ENCODE measurements at places on chromosomes 5 and 9.

GRCh38 chr9:78236551-78236910, 656 bp downstream of the CEP78 start:
- DNase-seq: no peak

DNA sequence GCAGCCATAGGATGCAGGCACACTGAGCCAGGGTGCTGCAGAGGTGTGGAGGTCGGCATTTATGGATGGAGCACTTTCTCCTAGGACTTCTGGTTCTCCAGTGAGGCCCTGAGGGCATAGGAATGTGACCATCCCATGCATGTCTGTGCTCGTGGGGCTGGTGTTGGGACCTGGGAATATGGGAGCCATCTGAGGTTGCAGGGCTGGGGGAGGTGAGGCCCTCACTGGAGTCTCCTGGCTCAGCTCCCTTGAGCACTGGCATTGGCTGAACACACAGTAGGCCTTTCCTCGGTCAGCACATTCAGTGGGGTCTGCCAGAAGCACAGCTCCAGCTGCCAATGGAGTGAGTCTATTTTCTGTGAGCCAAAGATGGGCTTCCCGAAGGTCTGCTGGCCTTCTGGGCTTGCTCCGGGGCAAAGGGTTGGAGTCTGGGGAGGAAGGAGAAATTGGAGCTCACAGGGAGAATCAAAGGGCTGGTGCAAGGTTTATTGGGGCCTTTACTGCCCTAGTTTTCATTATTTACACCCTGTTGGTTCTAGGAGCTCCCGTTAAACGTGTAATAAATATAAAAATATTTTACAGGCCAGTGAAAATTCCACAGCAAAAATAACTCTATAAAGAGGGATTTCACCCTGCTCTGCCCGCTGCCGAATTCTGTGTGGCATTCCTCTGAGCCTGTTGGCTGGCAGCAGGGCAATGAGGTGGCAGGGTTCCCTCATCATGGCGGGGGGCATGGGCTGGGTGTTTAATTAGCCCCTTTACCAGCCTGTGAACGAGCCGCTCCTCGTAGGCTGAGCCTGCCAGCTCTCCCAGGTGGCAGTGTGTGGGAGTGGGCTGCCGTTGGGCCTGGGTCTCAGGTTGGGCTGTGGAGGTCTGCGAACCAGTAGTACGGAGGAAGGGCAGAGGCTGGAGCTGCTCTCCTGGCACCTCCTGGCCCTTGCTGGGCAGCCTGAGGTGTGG, 31.6 kb upstream of the PITX1 start:
- DNase-seq: peak; percentile 54

- DNase-seq: no peak
These were observed 72.1 kb upstream of the HSPA9 start for GRCh38 chr5:138647261-138647788.

GRCh38 chr5:174816858-174817257, 92.5 kb downstream of the MSX2 start:
- no peak for DNase-seq

GRCh38 chr9:88978034-88978433, 13.2 kb upstream of the S1PR3 start:
- no peak for DNase-seq

DNA sequence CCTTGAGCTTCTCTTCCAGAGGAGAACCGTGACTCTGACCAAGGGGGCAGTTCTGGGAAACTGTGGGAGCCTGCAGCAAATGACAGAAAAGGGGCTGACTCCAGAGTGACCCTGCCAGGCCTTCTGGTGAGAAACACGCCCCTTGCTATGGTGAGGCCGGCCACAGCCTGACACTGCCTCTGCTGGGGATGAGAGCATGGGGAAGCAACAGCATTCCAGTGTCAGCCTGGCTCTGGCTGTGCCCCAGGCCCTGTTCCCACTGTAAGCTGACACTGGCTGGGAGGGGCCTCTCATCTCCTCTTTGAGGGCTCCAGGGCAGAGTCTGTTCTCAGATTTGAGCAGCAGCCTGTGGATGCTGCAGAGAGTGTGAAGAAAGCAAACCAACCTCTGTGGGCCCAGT, 180.0 kb upstream of the IL12B start:
- DNase-seq: no peak

- DNase-seq: peak; percentile 95
These were observed 131.6 kb upstream of the NIPBL start for GRCh38 chr5:36744773-36745589.

DNA sequence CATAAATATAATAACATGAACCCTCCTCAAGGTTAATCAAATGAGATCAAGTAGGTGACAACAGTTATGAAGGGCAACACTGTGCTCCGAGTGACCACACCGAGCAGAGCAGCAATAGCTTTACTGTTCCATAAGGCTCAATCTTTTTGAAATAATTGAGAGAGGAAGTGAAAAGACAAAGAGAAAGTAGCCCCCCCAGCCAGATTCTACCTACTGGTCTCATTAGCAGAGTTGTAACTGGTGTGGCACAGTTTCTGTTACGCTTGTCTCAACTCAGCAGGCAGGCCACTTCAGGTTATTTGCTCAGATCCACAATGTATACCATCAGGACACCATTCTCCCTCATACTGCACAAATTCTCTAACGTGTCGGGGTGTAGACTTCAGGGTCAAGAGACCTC, 14.0 kb downstream of the PRUNE2 start:
- DNase-seq: no peak

DNA sequence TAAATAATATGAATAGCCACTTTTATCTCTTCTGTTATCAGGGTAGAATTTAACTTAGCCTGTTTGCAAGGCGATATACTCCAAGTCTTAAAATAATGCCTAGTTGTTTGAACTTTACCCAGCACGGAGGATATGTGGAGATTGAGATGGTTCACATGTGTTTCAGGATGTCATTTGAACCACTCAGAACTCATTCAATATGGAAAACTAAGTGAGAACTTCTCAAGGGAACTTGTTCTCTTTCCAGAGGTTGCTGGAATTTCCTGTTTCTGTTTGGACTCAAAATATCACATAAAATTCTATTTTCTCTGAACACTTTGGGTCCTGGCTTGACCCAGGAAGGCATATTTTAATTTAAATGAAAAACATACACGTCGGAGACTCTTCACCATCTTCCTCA, 139.1 kb upstream of the MYO10 start:
- no peak for DNase-seq

- DNase-seq: no peak
These were observed 659 bp downstream of the RAI14 start for GRCh38 chr5:34656700-34657273.

GRCh38 chr5:65876970-65877369, 49.4 kb upstream of the ERBIN start:
- DNase-seq: no peak

- DNase-seq: no peak
These were observed 44.1 kb downstream of the APTX start for GRCh38 chr9:32957358-32957757.

GRCh38 chr5:14408969-14409586, 172.5 kb upstream of the OTULINL start:
- DNase-seq: no peak

- no peak for DNase-seq
These were observed 19.3 kb downstream of the MLANA start for GRCh38 chr9:5909976-5910375.

GRCh38 chr9:107036367-107036766, 173.4 kb downstream of the ZNF462 start:
- no peak for DNase-seq

DNA sequence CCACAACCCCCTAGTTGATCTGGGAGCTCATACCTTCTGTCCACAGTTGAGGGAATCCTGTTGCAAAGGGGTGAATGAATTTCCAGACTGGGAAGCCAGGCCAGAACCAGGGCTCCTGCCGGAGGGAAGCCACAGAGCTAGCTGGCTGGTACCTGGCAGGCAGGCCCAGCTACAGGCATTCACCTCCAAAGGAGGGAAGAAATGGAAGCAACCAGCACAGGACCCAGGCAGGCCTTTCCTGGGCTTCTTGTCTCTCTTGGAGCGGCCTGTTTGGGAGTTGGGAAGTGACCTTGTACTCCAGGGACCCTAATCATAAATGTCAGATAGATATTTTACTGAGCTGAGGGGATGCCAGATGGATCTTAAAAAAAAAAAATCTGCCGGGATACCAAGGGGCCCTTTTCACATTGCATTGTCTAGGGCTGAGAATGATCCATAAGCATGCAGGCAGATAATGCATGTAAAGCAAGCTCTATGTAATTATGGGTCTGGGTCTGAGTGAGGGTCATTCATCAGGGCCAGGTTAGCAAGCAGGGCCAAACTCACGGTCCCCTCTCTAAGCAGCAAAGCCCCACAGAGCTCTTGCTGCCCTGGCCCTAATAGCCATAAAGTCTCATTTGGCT, 8.4 kb downstream of the NR2F1 start:
- no peak for DNase-seq

DNA sequence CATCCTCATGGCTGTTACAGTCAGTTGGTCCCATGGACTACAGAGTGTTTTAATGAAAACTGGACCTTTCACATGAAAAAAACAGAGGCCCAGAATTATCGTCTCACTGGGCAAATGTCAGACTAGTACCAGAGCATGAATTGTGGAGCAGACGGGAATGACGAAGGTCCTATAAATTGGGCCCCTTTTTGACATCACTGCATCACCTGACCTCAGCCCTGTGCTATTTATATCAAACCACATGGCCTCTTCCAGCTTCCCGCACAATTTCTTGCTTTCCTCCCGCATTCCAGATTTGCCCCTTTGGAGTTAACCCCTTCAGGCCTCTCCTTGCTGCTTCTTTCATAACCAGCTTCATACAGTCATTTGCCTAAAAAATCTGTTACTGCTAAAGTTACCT, 301.7 kb downstream of the ATPSCKMT start:
- DNase-seq: no peak

DNA sequence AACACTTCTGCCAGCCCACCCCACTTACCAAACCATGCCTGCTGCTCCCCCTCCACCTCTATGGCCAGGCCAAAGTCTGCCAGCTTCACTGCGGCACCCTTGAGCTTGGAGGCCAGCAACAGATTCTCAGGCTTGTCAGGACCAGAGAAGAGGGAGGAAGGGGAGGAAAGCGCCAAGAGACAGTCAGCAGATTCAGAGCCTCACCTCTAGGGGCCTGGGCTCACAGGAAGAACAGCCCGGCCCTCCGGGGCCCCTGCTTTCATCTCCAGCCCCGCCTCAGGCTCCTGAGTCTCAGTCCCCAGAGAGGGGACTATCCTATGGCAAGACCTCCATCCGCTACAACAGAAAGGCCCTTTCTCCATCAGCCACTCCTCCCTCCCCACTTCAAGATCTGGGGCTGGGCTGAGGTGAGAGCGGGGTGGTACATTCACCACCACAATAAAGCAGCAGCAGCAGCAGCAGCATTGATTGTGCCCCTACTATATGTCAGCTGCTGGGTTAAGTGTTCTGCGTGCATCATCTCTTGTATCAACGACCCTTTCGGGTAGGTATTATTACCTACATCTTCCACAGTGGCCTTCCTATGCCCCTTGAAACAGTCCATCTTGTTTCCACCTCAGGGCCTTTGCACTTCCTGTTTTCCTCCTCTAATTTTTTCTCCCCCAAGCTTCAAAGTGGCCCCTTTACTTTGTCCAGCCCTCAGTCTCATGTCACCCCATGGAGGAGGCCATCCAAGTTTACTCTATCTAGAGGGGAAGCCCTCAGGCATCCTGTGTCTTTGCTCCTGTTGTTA, 36.0 kb downstream of the CAMK2A start:
- DNase-seq: no peak

GRCh38 chr5:36691696-36692371, 85.4 kb downstream of the SLC1A3 start:
- no peak for DNase-seq

DNA sequence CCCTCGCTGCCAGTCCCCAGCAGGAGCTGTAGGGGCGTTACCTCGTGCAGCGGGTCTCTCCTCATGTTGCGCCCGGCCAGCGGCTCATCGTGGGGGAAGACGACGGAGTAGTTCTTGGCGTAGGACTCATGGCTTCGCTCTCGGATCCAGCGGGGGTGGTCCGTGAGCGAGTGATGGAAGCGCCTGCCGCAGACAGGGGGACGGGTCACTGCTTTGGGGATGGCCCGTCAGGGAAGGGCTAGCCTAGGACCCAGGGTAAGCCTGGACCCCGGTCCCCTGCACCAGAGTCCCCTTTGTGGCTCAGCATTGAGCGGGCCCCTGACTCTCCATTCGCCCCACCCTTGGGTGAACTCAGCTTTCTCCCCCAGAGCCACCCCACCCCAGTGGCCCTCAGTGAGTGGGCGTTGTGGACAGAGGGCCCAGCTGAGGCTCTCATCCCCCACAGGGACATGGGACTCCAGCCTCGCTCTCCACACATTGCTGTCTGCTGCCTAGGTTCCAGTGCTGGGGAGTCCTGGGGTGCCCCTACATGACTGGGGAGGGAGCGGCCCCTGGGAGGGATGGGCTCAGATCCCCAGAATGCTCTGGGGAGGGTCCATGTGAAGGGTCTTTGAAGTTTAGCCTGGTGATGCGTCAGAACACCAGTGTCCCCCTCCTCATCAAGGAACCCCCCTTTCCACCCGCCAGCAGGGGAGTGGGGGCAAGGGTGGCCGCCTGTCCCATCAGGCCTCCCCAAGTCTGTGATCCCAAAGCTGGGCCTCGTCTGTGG, 29.7 kb downstream of the SARDH start:
- peak; percentile 43 for DNase-seq

- DNase-seq: no peak
These were observed 177.0 kb downstream of the CDK5RAP2 start for GRCh38 chr9:120402741-120403542.

DNA sequence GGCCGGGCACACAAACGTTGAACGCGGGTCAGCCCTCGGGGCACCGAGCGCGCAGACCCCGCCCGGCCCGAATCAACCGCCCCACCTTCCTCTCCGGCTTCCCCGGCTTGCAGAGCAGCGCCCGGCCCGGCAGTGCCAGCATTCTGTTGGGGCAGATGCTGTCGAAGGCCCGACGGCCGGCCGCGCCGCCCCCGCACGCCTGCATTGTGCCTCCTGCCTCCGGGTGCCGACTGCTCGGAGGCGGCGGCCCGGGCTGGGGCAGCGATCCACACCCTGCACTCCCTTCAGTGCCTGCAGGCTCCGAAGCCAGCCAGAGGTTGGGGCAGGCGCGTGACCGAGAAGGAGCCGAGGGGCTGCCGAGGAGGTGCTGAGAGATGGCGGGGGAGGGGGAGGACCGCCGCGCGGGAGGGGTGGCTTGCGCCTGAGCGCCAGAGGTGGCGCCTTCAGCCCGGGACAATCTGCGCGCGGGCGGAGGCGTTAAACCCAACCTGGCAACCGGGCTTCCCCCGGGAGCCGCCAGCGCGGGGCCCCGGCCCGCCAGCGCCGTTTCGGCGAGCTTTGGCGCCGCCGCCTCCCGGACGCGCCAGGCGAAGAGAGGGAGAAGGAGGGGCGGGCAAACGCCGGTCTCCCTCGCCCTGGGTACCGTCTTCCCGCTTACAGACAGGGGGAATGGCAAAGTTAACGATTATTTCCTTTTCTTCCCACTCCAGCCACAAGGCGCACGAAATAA, at the start of gene MCIDAS:
Gene MCIDAS (minus strand): TSS at position 382 of the 730 bp plus-strand sequence. CDS start 177 bp downstream, at position 205.
- peak; percentile 80 for DNase-seq

- DNase-seq: no peak
These were observed 77.9 kb upstream of the DAB2 start for GRCh38 chr5:39502704-39503103.

- no peak for DNase-seq
These were observed 54.4 kb upstream of the PPARGC1B start for GRCh38 chr5:149675610-149676201.

Measured in RWPE2 (cell line).